ENCODE measurements at places on chromosomes 12 and 14.

DNA sequence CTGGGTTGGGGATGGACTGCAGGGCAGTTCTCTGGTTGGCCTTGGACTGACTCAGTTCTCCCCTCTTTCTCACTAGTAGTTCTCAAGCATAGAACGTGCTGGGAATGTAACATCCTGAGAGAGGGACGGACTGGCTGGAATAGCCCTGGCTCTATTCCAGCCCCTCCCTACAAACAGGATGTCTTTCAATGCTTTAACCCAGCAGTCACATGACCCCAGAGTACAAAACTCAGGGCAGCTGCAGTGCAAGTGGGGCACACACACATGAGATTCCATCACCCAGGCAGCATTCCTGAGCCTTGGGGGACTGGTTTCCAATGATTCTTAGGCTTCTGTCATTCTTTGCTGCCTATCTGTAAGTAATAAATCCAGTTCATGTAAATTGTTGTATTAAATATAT, 1.6 kb upstream of the ACOT6 start:
- DNase-seq: no peak

DNA sequence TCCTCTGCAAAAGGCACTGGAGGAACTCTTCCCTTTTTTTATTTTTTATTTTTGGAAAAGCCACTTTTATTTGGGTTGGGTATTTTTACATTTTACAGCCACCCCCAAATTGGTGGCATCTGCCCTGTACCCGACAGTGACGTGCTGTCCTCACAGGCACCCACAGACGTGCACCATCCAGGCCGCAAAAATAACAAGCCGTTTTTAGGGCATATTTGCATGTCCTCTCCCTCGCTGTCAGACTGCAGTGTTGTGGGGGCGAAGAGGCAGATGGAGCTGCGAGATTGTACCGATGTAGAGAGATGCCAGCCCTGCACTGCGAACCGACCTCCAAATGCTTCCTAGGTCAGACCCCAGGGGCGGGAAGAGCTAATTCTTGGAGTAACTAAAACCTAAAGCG, 12.2 kb downstream of the JDP2 start:
- no peak for DNase-seq

- no peak for DNase-seq
Observed at GRCh38 chr14:30957813-30958370, 67.6 kb upstream of the AP4S1 start.

DNA sequence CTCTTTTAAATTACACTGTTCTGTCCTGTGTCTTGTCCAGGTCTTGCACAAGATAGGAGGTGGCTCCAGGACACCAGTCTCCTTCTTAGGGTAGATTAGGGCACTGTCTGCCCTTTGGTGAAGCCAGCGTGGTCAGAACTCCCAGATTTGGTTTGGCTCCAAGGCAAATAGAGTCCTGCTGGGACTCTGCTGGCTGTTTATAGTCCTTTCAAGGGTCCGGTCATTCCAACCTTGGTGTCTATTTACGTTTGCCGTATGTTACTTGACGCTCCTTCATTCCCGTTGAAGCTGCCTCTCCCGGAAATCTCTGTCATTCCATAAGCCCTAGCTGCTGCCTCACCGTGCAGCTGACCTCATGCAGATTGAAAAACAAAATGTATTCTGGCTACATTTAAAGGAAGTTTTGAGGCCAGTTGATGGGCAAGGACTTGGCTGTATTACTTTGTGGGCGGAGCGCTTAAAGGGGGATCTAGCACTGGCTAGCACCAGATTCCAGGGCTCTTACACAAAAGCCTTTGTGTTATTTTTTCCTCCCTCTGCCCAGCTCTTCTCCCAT, 180.6 kb downstream of the AKAP6 start:
- DNase-seq: peak; percentile 88
